ENCODE measurements at places on chromosomes 13 and 19. TPM values are rescaled to one million over a fixed set of nuclear protein-coding genes. Genes with fewer than 3 reads are reported as not detected.

DNA sequence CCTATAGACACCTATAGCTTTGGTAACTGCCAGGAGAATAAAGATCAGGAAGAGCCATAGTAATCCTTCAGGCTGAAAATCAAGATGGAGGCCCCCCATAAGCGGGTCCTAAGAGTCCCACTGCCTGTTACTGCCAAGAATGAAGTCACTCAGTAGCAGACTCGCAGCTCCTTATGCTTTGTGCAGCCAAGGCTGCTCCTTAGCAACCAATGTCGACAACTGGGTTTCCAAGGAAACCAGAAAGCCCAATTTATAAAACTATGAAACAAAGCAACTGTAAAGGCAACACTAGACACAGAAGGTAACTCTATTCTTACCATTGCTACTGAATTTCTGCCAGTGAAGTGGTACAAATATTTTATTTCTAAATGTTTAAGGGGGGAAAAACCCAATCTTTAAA, 56.5 kb downstream of the DCLK1 start:
- no peaks in the 10 kb centered on the region for H3K27me3 ChIP-seq
- no peaks in the 10 kb centered on the region for H3K4me1 ChIP-seq
- H3K27ac ChIP-seq = no peak overlapping the region
- DNase-seq = no peak
- H3K36me3 ChIP-seq = no peaks in the 10 kb centered on the region
- no peak overlapping the region for H3K4me3 ChIP-seq

F10 gene
- not detected for total RNA-seq

GRCh38 chr19:11130824-11131455, 24.6 kb downstream of the SPC24 start:
- no peak overlapping the region for H3K27ac ChIP-seq
- H3K27me3 ChIP-seq = no peaks in the 10 kb centered on the region
- no peak overlapping the region for H3K4me3 ChIP-seq
- H3K36me3 ChIP-seq = peaks cover 43% of the 10 kb centered on the region
- no peaks in the 10 kb centered on the region for H3K4me1 ChIP-seq
- peak; percentile 55 for DNase-seq

C19orf38 gene
- 4.0 TPM for total RNA-seq

FAM83E gene
- total RNA-seq = 7.3 TPM

PSG7 gene
- total RNA-seq = not detected

DNA sequence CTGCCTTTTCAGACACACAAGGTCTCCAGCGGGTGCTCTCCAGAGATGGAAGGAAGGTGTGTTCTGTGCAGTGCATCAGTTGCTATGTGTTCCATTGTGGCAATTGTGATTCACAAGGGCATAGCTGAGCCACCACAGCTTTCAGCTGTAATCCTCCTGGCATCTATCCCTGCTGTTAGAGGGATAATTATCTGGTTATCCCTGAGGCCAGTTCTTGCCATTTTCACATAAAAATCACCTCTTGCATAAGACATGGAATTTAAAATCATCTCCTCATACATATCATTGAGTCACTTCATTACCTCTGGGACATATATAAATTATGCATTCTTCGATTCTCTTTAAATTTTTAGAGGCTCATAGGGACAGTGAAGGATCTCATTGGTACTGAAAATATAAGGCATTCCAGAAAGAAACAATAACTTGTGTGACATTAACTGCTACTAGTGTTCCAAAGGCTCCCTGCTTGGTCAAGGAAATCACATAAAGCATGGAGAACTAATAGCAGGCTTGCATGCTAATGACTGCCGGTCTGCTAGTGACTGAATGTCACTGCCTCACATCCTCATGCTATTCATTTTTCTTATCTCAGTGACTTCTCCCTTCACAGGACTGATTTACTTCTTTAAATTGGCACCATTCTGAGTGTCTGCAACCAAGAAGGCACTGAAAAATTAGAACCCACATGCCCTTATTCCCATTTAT, 214.0 kb downstream of the ENOX1 start:
- peaks cover 6% of the 10 kb centered on the region for H3K27me3 ChIP-seq
- no peak for DNase-seq
- no peak overlapping the region for H3K27ac ChIP-seq
- H3K4me3 ChIP-seq = no peak overlapping the region
- H3K36me3 ChIP-seq = no peaks in the 10 kb centered on the region
- H3K4me1 ChIP-seq = peaks cover 6% of the 10 kb centered on the region

DNA sequence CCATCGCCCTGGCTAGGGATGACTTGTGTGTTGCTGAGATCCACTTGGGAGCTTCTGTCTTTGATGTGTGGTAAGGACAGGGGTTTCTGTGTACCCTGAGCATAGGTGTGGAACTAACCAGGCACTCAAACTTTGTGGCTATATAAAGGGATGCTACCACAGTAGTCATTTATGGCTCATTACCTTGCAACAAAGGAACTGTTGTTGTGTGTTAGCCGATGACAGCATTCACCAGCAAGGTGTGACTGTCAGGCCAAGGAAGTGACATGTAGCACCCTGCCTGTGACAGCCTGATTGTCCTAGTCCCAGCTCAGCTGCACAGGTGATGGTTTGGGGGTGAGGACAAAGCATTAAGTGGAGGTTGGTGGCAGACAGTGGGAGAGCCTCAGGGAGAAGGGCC, 73.6 kb downstream of the COG3 start:
- H3K4me3 ChIP-seq = no peak overlapping the region
- H3K36me3 ChIP-seq = peaks cover 22% of the 10 kb centered on the region
- no peaks in the 10 kb centered on the region for H3K27me3 ChIP-seq
- no peak for DNase-seq
- H3K27ac ChIP-seq = no peak overlapping the region
- no peaks in the 10 kb centered on the region for H3K4me1 ChIP-seq

DNA sequence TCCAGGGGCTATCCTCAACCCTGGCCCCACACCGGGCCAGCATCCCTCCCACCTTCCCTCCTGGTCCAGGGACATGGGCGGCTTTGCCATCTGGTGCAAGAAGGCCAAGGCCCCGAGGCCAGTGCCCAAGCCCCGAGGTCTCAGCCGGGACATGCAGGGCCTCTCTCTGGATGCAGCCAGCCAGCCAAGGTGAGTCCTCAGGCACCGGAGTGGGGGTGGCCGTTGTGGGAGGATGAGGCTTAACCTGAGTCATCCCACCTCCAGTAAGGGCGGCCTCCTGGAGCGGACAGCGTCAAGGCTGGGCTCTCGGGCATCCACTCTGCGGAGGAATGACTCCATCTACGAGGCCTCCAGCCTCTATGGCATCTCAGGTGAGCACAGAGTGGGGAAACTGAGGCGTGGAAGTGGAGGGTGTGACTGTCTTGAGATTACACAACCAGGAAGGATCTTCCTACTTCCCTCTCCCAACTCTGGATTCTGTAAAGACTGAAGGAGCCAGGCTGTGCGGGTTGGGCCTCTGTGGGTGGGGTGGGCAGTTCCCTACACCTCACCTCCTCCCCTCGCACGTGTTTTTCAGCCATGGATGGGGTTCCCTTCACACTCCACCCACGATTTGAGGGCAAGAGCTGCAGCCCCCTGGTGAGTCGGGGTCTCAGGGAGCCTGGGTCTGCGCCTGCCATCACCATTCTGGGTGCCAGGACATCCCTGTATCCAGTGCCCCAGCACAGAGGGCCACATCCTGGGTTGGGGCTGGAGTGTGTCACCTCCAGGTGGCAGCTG, 3.8 kb downstream of the MVB12A start:
- H3K36me3 ChIP-seq = no peaks in the 10 kb centered on the region
- H3K4me1 ChIP-seq = peaks cover 16% of the 10 kb centered on the region
- H3K27me3 ChIP-seq = no peaks in the 10 kb centered on the region
- H3K4me3 ChIP-seq = no peak overlapping the region
- DNase-seq = no peak
- H3K27ac ChIP-seq = peak overlapping the region; percentile 55
